Stimulated activated effector memory CD8-positive, alpha-beta T cell treated with anti-CD3 and anti-CD28 coated beads, Interleukin-12 subunit alpha, Interleukin-12 subunit beta, amount 100 ng/mL, for 72 hours (primary cell): ENCODE measurements at places on chromosomes 7 and 10.

DNA sequence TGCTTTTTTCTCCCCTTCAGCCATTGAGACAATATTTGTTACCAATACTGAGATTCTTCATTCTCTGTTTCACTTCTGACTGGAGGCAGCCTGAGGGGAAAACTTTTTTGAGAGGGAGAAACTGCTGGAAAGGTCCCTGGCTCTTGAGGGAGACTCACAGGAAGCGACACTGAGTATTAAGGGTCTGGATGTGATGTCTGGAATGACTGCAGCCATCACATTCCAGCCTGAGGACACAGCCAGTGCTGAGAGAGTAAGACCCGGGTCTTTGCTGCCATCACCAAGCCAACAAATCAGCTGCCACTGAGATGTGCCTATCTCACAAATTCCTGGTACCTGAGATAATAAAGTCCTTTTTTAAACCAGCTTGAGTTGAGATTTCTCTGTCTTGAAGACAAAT, 157.4 kb downstream of the DPY19L1 start:
- DNase-seq: no peak

GRCh38 chr7:157088136-157088535, 50.6 kb upstream of the UBE3C start:
- no peak for DNase-seq

GRCh38 chr7:100019908-100020307, 4.5 kb downstream of the ZKSCAN1 start:
- DNase-seq: no peak

GRCh38 chr10:97711640-97712572, 1.6 kb upstream of the MARVELD1 start:
- DNase-seq: no peak

- DNase-seq: no peak
Measured at GRCh38 chr7:151893405-151893923, 16.5 kb upstream of the PRKAG2 start.

GRCh38 chr10:88012641-88013040, 149.2 kb downstream of the PTEN start:
- DNase-seq: no peak

DNA sequence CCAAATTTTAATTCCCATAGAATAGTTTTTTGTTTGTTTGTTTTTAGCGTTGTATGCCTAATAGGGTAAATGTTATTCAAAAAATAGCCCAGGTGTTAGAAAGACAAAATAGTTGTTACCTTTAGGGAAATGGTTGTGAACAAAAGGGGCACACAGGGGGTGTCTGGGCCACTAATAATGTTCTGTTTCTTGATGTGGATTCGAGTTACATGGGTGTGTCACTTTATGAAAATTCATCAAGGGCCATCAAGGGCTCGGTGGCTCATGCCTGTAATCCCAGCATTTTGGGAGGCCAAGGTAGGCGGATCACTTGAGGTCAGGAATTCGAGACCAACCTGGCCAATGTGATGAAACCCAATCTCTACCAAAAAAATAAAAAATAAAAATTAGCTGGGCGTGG, 531.8 kb upstream of the C7orf33 start:
- no peak for DNase-seq

DNA sequence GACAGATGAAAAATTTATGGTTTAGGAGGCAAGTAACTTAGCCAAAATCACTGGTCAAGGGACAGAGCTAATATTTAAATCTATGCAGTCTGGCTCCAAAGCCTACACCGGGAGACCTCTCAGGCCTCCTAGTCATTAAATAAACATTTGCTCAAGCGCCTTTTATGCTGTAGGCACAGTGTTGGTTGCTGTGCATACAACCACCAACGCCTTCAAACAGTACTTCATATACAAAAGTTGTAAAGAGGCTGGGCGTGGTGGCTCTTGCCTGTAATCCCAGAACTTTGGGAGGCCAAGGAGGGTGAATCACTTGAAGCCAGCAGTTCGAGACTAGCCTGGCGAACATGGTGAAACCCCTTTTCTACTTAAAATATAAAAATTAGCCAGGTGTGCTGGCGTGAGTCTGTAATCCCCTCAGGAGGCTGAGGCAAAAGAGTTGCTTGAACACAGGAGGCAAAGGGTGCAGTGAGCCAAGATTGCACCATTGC, 159.8 kb downstream of the MAGI2 start:
- DNase-seq: no peak

- DNase-seq: no peak
Measured at GRCh38 chr7:76146374-76146773, 55.3 kb upstream of the SRRM3 start.

- no peak for DNase-seq
Measured at GRCh38 chr7:131124001-131124629, 203.6 kb upstream of the MKLN1 start.

DNA sequence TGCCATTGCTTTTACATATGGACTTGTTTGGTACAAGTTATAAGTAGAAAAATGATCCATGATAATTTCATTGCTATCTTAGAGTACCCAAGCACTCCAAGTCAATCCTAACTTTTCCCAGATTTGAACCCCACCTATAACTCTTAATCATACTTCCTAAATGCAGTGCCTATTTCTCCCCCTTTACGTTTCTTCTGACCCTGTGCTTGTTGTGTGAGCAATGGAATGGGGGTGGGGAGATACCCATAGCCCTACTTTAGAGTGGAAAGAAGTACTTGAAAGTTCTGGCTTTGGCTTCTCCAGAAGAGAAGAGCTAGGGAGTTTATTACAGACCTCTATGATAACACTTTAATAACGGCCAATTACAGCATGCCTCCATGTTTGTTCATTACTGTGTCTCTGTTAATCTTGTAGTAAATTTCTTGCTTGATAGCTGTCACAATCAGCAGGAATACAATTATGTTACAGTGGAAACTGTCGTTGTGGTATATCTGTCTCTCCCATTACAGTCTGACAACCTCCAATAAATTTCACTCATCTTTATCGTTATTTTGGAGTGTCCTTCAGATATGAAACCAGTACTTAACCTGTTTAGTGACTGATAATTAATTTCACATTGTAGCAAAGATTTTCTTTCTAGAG, 34.0 kb downstream of the CNPY1 start:
- no peak for DNase-seq

DNA sequence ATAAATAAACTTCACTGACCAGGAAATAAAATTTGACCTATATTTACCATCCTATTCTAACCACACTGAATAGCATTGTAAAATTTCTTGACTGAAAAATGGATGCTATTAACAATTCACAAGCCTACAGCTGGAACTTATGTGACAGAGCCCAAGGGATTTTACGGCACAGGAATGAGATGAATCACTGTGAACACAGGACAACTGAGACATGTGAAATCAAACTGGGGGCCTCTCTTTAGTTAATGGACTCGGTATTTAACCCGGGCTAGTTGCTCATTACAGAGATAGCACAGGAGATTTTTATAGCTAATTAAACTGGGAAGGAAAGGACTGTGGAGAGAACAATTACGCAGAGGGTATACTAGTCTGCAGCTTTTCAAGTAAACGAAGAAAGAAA, 100.6 kb downstream of the MICU1 start:
- DNase-seq: no peak

DNA sequence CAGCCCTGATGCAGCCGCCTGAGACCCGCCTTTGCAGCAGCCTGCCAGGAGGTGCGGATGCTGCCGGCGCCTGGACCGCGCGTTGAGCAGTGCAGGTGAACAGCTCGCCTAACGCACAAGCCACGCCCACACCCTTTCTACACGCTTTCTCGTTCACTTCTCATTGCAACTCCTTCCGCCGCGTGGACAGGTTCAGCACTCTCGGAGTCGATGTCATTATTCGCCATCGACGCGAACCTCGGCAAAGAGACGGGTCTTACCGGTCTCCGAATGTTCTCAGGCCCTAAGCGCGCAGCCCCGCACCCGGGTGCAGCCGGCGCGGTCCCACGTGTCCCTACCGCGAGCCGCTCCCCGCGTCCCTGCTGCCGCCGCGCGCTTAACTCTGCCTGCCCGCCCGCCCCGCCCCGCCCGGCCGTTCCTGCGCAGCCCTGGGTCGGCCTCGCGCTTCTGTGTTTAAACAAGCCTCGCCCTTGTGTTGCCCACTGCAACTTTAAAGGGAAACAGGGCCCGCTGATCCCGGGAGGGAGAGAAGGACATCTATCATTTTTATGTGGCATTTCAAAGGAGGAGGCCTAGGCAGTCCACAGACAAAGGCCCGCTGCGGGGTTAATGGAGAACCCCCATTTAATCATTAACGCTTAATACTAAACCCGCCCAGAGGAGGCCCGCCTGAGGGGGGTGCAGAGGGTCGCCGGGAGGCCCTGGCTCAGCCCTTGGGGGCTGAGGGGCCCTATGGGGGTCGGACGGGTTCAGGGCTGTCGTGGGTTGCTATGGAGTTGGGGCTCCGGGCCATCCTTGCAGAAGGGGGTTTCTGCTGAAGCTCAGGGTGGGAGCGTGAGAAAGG, 128.5 kb downstream of the WDR11 start:
- DNase-seq: peak; percentile 48

- no peak for DNase-seq
Measured at GRCh38 chr10:129978322-129978721, 14.2 kb upstream of the EBF3 start.

GRCh38 chr7:19060761-19061259, 56.6 kb downstream of the TWIST1 start:
- no peak for DNase-seq

GRCh38 chr7:69600710-69601519, 2.6 kb downstream of the AUTS2 start:
- DNase-seq: no peak

GRCh38 chr7:92461027-92462003, 14.0 kb downstream of the GATAD1 start:
- DNase-seq: no peak

DNA sequence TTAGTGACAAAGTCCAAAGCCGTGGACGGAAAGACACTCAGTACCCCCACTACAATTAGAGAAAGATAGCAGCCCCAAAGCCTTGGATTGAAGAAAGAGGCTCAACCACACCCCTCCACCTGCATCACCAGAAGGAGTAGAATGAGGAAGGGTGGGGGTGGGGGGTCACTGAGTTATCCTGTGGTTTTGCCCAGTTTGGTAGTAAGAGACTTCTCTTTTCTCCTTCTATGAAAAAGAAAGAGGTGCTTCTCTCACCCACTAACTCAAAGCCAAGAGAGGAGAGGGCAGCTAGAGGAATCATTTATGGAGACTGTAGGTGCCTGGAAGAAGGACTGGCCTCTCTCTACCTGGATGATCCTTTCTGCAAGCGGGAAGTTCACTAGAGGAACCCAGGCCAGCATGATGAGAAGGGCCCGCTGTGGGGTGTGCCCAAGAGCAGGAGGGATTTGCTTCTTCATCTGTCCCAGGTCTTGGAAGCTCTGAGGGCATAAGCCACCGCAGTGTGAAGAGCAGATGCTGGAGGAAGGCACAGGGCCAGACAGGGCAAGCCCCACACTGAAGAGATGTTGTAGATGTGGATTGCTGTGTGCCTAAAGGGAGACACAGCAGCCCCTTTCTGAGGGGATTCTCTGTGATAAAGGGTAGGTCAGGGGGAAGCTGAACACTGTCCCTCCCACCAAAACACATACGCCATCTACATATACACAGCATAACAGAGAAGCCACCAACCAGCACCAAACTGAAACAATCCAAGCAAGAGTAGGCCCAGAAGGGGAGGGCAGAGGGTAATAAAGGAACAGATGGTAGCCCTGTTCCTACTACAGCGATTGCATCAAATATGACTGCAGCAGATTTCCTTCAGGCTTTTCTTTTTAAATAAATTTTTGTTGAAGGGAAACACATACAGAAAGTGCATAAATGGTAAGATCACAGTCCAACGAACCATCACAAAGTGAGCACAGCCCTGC, 25.8 kb upstream of the LANCL2 start:
- DNase-seq: no peak

DNA sequence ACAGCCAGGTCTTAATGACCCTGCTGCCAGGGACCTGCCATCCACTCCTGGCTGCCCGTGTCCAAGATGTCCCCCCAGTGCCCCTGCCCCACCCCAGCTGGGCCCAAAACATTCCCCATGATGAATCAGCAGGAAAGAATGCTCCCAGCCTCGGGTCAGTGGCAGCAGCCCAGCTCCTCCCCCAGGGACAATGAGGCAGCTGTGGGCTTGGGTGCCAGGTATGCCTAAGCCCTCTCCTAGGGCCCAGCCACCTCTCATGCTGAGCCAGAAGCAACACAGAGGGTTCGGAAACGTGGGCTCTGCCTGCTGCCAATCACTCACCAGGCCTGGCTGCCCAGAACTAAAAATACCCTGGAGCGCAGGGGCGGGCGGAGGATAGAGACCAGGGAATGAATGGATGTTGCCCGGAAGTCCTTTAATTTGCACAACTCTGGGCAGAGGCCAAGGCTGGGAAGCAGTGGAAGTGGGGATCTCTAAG, 1.5 kb upstream of the LOXL4 start:
- no peak for DNase-seq

DNA sequence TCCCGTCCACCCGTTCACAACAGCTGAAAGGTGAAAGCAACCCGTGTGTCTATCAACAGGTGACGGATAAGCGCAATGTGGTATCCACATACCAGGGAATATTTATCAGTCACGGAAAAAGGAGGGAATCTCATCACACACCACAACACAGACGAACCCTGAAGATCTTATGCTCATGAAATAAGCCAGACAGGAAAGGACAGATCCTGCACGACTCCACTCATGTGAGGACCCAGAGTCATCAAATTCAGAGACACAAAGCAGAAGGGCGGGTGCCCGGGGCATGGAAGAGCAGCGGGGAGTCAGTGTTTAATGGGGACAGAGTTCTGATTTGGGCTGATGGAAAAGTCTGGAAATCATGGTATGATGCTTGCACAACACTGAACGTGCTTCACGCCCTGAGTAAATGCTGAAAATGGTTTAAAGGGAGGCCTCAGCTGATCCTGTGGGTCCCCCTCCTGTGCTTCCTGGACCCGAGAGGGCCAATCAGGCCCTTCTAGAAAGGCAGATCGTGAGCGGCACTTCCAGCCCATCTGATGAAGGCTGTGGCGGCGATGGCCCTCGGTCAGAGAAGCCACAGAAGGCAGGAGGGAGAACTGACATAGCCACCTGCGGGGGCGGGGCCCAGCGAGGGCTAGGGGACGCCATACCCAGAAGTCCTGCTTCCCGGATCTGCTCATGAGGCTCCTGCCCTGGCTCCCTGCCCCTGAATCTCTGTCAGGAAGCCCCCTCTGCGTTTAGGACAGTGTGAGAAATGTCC, 19.1 kb downstream of the WDR86 start:
- no peak for DNase-seq

DNA sequence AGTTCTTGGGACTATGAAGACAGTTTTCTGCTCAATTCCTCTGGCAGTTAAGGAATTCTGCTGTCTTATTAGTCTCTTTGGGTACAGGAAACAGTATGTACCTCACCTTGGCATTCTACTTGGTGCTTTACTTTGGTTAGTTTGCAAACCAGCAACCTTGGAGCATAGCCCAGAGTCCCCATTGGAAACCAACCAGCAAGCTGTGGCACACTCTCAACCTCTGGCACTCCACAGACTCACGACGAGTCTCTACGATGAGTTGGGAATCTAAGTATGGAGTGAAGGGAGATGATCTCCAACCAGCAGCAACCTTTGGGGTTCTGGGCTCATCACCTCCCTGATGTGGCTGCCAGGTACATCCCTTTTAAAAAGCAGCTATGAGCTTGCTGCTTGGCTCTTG, 43.8 kb downstream of the TPK1 start:
- no peak for DNase-seq
